Epithelial cell of proximal tubule (primary cell): ENCODE measurements at places on chromosomes 16 and 17. TPM values are rescaled to one million over a fixed set of nuclear protein-coding genes. Genes with fewer than 3 reads are reported as not detected.

DNA sequence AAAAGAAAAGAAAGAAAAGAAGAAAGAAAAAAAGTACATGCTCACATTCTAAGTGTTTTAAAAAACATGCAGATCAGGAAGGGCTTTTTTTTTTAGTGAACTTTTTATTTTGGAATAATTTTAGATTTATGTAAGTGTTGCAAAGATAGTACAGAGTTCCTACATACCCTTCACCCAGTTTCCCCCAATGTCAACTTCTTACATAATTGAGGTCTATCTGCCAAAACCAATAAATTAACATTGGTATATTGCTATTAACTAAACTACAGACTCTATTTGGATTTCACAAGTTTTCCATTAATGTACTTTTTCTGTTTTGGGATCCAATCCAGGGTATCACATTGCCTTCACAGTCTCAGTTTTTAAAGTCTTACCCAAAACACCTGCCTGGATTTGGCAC is 81.7 kb downstream of the SKAP1 start:
- no peak for DNase-seq

GRCh38 chr17:63282455-63282854 is 163.7 kb downstream of the CYB561 start:
- no peak for DNase-seq

DNA sequence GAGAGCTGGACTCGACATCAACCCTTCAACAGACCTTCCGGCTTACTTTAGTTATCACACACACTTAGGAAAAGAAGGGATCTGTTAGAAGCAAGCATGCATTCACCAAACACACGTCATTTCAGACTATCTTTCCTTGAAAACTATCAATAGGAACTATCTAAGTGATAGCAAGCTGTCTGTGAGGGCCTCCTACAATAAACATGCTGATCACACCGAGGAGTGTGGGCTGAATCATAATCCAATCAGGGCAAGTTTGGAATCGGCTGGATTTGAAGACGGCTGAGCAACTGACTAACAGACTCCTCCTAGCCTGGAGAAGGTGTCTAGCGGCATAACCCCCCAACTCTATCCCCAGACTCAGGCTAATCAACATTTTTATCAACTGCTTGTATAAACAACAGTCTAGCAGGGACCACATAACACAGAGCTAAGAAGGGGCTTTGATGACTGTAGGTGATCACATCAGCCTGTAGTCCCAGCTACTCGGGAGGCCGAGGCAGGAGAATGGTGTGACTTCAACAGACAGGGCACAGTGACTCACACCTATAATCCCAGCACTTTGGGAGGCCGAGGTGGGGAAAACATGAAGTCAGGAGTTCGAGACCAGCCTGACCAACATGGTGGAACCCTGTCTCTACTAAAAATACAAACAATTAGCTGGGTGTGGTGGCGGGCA is 14.1 kb downstream of the NXN start:
- no peak for DNase-seq

GRCh38 chr16:75236736-75237397 is 14.6 kb downstream of the BCAR1 start:
- no peak for DNase-seq

GRCh38 chr16:85003076-85003475 is 8.3 kb downstream of the ZDHHC7 start:
- DNase-seq, result no peak

DNA sequence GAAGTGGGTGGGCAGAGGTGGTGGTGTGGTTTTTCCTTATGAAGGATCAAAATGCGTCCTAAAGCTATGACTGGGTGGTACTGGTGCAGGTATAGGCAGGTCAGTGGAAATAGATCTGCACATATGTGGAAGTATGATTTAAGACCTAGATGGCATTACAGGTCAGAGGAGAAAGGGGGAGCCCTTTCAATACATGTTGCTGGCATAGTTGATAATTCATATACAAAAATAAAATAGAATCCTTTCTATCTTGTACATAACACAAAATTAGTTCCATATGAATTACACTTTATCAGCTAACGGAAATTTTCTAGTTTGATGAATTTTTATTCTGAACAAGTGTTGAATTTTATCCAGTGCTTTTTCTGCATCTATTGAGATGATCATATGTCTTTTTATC is 20.8 kb upstream of the PIK3R5 start:
- DNase-seq, result no peak

GRCh38 chr17:15289285-15290183 is 24.4 kb upstream of the PMP22 start:
- peak; percentile 42 for DNase-seq

GRCh38 chr16:46788891-46789474 is 40.8 kb upstream of the MYLK3 start:
- DNase-seq, result no peak

DNA sequence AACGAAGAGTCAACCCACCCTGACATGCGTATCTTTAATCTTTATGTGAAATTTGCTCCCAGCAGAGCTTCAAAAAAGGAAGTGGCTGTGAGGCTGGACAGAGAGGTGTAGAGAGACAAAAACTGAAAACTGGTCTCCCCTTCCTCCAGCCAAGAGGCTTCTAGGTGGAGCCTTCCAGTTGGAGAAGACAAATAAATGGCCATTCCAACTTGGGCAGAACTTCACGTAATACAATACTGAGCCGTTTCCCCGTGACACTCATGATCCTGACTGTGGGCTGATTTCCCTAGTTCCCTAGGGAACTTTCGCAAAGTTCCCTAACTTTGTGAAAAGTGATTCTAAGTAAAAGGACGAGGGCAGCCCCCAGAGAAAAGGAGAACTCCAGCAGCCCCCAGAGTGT is 78.8 kb downstream of the ZFHX3 start:
- DNase-seq, result no peak

DNA sequence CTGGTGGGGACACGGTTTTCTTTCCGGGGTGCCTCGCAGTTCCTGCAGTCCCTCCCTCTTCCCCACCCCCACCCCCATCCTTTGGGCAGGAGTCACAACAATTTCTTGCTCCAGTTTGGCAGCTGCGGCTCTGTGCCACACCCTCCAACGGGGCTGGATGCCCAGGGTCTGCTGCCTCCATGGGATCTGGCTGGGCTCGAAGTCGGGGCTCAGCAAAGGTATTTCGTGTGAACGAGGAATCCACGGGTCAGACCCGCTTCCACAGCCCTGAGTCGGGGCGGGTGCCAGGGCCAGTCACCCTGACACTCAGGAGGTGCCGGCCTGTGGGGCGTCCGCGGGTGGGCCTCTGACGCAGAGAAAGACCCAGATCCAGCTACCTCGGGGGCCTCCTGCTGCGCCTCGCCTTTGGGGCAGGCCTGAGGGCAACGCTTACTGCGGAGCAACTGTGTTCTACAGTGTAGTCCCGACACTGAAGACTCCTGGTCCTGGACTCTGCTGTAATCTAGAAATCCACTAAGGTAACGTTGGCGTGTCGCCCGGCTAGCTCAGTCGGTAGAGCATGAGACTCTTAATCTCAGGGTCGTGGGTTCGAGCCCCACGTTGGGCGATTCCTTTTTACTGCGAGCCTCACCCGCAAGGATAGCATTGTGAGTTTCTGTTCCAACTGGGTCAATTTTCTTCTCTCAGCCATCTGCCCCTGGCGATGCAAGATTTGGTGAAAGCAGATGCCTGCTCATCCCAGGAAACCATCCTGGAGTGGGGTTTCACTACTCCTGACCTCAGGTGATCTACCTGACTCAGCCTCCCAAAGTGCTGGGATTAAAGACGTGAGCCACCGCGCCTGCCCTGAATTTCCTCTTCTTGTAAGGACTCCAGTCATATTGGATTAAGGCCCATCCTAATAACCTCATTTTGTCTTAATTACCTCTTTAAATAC is 12.6 kb upstream of the OR1F1 start:
- DNase-seq, result no peak

DNA sequence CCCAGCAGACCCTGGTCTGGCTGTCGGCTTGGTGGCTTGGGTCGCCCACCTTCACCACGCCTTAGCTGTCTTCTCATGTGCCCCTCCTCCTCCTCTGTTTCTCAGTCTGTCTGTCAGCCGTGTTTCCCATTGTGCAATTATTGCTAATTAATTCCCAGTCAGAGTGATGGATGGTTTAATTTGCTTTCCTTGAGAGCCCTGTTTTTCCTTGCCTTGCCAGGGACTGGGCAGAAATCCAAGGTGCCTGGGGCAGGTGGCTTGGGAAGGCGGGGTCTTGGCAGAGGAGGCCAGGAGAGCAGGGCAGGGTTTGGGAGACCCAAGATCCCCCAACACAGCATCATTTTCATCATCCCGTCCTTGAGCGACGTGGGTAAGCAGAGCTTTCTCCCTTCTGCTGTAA is 21.3 kb downstream of the NECAB2 start:
- DNase-seq, result no peak

- DNase-seq, result no peak
Observed at GRCh38 chr16:2022723-2023091, 3.1 kb downstream of the NPW start.

Gene KIF18B
- 22.5 and 26.3 TPM in 2 replicates for total RNA-seq

Gene ABCC6
- total RNA-seq, result 1.1 and 4.8 TPM in 2 replicates

Gene SLC13A5
- not detected in 2 replicates for total RNA-seq

Gene HASPIN
- total RNA-seq, result 12.3 and 15.4 TPM in 2 replicates
